ENCODE measurements at places on chromosomes 7 and 10.

GRCh38 chr7:55504093-55504859 is 68.0 kb downstream of the VOPP1 start:
- no peak for DNase-seq

DNA sequence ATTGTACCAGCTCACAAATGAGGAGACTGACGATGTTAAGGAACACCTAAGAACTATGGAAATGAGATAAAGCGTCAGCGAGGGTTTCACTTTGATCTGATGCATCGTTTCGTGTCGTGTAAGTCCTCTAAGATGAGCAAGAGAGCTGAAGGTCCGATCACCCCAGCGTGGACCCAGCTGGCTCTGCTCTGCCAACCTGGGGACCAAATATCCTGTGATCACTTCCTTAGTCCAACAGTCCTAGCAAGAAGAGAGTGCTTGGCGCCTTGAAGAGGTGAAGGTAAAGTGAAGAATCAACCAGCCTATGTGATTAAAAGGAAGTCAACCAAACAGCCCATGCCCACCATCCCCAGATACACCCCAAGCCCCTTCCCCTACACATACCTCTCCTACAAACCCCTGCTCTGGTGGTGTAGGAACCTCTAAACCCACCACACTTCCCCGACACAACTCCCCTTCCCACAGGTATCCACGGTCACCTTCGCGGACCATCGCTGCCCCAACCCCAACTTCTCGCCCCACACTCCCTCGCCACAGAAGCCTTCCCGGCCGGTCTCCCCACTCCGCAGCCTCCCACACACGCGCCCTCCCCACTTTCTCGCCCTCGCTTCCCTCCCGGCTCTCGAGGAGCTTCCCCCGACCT is 722 bp downstream of the UPF2 start:
- no peak for DNase-seq

DNA sequence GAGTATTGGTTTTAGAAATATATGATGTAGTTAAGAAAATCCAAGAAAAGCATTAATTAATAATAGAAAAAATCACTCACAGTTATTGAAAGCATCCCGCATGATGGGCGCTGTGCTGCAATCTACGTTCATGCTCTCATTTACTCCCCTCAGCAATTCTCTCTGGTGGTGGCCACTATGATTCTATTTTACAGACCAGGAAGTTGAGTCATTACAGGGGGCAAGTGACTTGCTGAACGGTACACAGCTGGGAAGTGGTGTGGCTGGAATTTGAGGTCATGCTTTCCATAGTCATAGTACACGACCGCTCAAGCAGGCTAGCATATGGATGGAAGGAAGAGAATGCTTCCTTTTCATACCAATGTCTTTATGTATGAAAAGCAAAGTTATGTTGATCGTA is 117.4 kb downstream of the TES start:
- no peak for DNase-seq

DNA sequence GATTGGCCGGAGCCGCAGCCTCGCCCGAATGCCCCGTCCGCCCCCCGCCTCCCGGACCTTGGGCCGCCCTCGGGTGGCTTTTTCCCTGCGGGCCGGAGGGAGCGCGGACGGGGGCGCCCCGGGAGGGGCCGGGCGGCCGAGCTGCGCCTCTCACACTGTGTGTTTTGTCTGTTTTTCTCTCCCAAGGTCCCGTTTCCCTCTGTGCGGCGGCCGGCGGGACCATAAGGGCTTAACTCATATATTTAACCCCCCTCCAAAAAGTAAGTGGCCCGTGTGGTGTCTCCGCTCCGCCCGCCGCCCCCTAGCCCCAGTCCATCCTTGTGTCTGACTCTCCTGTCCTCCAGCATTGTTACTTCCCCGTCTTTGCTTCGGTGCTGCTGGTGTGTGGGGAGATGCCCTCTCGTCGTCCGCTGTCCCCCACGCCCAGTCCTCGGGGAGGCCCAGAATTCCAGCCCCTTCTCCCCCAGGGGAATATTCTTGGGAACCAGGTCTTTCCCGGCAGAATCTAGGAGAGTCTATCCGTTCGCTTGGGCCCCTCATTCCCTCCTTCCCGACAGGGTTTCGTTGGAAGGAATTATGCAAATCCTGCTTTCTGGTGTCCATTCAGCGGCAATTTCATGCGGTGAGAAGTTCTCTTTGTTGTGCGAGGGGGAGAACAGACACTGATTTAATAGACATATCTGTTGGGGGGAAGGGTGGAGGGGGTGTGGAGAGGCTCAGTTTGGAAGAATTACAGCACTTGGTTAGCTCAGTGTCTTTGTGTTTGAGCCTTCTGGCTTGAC is 1.3 kb downstream of the LCOR start:
- no peak for DNase-seq

- DNase-seq: no peak
These were observed 1.8 kb upstream of the STEAP2 start for GRCh38 chr7:90209776-90210175.

DNA sequence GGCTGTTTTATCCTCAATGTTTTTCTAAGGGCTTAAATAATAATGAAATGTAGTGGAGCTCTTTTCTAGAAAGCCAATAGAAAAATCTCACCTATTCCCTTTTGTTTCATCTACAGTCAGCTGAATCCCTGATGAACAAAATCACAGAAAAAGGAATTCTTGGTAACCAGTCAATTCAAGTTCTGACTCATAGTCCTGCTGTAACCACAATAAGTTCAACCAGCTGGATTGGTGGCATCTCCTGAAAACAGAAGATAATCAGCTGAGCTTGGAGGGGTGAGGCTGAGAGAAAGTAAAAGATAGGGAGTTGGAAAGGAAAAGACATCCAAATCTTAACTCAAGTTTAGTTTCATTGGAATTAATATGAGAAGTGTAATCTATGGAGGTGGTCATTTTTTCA is 772.1 kb downstream of the CCSER2 start:
- DNase-seq: no peak

- DNase-seq: no peak
These were observed 13.5 kb downstream of the IQCE start for GRCh38 chr7:2572101-2572842.

- no peak for DNase-seq
These were observed 118.2 kb downstream of the VPS50 start for GRCh38 chr7:93350338-93350737.

DNA sequence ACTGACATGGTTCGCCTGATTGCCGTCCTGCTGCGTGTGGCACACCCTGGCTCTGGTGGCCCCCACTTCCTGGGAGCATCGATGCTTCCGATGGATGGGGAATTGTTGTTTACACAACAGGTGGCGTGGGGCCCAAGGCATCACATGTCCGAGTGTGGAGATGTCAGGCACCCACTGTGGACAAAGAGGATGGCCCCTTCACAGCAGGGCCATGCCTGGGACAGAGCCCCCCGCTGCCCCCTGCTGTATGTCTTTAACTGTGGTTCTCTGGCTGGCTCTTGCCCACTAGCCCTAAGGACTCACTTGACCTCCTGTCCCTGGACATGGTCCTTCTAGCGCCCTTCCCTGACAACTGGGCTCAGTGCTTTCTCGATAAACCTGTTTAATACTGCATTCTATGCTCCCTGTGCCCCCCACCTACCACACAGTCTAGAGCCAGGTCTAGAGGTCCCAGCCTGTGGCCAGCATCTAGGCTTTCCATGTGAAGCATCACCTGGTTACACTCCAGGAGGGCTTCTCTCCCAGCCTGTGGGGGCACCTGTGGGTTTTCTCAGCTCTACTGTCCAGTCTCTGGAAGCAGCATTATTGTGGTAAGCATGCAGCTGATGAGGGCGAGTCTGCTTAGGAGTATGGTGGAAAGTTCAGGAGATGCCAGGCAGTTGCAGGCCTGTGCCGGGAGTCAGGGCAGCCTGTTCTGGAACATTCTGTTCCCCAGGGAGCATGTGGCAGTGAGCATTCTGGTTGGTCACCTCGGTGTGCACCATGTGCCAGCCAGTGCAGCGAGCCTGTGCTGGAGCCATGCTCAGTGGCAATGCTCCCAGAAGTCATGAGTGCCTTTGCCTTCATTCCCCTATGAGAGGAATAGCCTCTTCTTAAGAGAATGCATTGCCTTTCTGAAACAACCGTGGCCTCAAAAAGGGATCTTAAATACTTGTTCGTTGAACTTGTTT is 10.4 kb downstream of the ADCY1 start:
- no peak for DNase-seq

- DNase-seq: no peak
These were observed 25.1 kb downstream of the ICA1 start for GRCh38 chr7:8236780-8237407.

GRCh38 chr10:25226775-25227682 is 52.2 kb downstream of the GPR158 start:
- DNase-seq: no peak

GRCh38 chr10:3784510-3785250 is at the start of gene KLF6:
Gene KLF6 (minus strand): TSS chr10:3785209. CDS start chr10:3785014, 195 bp downstream.
- no peak for DNase-seq

- no peak for DNase-seq
These were observed 6.1 kb downstream of the RASSF4 start for GRCh38 chr10:44965651-44966097.

DNA sequence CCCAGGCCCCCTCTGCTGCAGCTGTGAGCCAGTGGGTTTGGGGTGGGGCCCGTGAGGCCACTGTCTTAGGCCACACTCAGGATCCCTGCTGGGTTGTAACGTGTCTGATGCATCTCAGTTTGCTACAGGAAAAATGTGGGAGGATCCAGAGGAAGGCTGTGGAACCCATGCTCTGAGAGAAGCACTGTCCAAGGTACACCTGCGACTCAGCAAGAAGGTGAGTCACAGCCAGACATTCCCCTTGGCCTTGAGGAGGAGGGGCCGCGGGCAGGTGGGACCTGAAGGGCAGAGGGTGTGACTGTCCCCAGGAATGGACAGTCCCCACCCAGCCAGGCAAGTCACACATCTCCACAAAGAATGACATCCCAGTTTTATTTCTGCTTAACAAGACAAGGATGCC is 27.8 kb upstream of the C10orf120 start:
- DNase-seq: no peak

DNA sequence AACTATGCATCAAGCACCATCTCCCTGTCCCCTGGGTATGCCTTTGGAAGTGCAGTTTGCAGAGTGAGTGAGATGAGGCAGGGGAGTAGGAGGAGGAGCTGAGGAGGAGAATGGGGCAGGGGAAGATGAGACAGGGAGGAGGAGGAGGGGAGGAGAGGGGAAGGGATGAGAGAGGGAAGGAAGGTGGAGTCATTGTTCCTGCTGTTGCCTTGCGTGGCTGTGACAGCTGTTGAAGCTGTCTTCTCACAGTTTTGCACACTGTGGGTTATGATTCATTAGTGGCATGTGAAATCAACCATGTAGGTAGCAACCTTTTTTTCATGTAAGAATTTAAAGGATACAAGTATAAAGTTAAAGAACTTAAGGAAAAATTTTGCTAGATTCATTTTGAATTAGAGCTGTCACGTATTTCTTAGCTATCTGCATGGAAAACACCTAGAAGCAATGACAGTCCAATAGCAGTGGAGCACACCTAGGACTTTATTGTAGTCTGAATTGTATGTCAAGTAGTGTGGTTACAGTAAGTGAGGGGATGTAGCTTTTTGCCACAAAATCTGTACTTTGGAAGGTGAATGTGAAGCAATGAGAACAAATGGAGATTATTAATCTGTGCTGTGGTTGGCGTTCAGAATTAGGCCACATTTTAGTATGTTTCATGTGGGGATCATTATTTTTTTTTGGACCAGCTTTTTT is 21.7 kb downstream of the CCM2 start:
- DNase-seq: no peak

- DNase-seq: no peak
These were observed 91.5 kb downstream of the CUL1 start for GRCh38 chr7:148790131-148790726.
